ENCODE measurements at places on chromosomes 2 and 18. TPM values are rescaled to one million over a fixed set of nuclear protein-coding genes. Genes with fewer than 3 reads are reported as not detected.
A peak's percentile ranks its signal among the peaks of the same experiment; 100 is the strongest.

GRCh38 chr2:17576802-17577201 is 36.3 kb downstream of the VSNL1 start:
- no peak for DNase-seq

GRCh38 chr2:241865957-241866789 is 3.4 kb upstream of the RTP5 start:
- peak; percentile 55 for DNase-seq

- DNase-seq = no peak
Measured at GRCh38 chr2:25176138-25176537, 7.8 kb upstream of the POMC start.

GRCh38 chr2:42114091-42114490 is 55.1 kb upstream of the EML4 start:
- DNase-seq = no peak

DNA sequence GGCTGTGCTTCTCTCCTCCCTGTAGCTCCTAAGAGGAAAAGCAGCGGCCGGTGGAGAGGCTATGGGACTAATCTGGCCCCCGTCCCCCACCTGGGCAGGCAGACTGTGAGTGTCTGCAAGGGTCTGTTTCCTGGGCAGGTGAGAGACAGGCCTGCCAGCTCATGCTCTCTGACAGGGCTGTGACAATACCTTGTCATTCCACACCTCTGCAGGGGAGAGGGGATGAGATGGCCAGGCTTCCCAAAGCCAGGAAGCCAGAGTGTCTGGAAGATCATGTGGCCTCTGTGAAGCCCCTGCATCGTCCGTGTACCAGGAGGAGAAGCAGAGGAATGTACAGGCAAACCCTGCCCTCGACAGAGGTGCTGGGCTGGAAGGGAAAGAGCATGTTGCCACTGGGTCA is 142.5 kb upstream of the GATA6 start:
- no peak for DNase-seq

DNA sequence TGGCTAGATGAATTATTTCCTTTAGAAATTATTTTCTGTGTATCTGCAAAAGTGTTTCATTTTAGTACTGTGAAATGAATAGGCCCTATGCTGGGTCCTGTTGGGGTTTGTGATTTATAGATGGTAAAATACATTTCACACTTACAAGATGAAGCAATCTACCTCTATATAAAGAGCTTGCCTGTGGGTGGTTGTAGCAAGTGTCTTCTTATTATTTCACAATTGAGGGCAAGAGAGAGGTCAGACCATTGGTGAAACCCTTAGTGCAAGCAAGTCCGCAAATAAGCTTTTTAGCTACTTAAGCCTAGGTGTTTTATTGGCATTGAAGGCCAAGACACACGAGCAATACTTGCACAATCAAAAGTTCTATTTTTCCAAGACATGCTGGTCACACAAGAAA is 153.1 kb downstream of the FMNL2 start:
- no peak for DNase-seq

DNA sequence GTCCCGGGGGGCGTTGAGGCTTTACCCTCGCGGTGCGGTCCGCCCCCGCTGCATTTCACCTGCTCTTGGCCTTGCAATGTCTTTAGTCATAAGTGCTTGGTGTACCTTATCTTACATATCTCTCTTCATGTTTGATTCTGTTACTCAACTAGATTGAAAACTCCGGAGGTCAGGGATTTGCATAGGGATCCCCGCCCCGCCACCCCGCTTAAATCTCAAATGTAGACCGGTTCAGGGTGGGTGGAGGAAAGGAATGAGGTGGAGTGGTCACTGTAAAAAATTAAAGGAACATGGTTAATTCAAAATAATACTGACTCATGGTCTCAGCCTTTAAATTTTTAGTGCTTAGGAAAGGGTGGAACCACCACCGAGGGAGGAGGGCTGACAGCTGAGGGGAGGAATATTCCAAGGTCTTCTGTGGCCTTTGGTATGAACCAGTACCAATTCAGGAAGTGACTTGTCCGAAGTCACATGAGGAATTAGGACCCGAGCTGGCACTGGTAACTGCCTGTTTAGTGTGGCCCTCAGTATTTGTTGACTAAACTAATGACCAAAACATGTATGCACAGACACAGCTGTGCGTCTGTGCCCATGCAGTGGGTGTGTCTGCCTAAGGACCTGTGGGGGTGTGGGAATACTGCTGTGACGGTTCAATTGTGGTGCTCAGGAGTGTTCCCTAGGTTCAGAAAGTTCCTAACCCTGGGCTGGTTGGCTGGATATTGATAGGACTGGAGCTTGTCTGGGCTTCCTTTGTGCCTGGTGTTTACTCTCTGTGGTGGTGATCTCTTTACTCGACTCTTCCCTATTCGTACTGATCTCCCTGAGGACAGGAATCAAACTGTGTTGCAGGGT is 1.0 kb downstream of the PLEKHB2 start:
- peak; percentile 39 for DNase-seq

DNA sequence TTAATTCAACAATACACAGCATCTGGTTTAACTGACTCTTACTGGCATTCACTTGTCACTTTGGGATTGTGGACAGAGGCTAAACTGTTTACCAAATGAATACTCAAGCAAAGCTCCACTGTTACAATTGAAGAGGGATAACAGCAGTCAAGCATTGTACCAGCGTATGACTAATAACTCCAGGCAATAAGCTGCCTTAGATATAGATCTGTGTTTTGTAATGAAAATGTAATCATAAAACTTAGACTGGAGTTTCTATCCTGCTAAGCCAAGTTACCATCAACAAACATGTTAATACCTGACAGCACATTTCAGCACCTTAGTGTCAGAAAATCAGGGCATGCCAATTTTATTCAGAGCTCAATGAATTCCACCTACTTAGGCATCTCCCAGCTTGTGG is 889.5 kb downstream of the EPHA4 start:
- DNase-seq = no peak

- DNase-seq = no peak
Measured at GRCh38 chr18:1244397-1245122, 339.9 kb downstream of the ADCYAP1 start.

DNA sequence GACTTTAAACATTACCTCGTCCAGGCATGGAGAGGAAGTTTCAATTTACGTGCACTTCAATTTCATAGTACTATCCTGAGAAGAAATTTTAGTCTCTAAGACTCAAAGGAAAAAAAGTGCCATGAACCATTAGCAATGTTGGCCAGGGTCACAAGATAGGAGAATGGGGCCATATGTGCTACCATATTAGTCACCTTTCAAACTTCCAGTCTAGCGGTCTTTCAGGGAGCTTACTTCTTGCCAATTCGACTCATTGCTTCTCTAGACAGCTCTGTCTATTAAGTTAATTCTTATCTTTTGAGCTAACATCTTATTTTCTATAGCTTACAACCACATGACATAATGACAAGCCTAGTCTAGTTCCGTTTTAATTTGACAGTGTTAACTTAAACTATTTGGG is 129.1 kb downstream of the ANKRD44 start:
- DNase-seq = no peak

GRCh38 chr18:22844190-22844589 is 88.9 kb upstream of the RBBP8 start:
- DNase-seq = no peak

DNA sequence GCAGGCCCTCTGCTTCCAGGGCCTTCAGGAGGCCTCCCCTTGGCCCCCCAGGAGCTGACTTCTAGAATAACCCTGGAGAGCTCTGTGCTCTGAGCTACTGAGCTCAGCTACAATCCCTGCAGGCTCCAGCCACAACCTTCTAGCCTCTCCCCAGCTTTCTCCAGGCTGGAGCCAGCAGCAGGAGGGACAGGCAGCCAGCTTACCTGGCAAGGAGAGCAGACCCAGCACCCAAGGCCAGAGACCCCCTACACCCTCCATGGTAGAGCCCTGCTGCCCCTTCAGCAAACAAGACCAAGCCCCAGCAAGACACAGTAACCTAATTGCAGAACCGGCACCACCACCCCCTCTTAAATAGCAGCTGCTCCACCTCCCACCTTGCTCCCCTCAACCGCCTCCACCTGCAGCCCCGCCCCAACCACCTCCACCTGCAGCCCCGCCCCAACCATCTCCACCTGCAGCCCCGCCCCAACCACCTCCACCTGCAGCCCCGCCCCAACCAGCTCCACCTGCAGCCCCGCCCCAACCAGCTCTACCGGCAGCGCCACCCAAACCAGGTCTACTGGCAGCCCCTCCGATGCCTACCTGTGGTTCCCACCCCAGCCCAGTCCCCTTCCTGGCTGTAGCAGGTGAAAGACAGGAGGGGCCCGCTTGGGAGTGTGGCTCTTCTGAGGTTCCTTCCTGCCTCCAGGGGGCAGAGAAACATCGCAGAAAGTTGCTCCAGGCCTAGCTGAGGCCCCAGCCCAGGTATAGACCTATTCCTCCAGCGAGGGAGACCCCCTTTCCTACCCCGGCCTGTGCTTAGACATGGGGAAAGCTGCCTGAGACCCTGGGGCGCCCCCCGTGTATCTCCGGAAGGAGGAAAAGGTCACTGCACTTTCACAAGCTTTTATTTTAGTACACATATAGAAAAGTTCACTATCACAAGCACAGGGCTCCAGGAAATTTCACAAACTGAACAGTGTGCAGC is at the start of gene ASTL:
ASTL (minus strand) TSS at position 324 of the 967 bp plus-strand sequence; CDS start at position 258, 66 bp downstream.
- DNase-seq = peak; percentile 58

- peak; percentile 39 for DNase-seq
Measured at GRCh38 chr2:63587814-63588384, 378 bp downstream of the WDPCP start.

GRCh38 chr18:13514558-13514957 is 211.8 kb downstream of the FAM210A start:
- no peak for DNase-seq

- no peak for DNase-seq
Measured at GRCh38 chr2:51484605-51485004, 452.7 kb upstream of the NRXN1 start.

DNA sequence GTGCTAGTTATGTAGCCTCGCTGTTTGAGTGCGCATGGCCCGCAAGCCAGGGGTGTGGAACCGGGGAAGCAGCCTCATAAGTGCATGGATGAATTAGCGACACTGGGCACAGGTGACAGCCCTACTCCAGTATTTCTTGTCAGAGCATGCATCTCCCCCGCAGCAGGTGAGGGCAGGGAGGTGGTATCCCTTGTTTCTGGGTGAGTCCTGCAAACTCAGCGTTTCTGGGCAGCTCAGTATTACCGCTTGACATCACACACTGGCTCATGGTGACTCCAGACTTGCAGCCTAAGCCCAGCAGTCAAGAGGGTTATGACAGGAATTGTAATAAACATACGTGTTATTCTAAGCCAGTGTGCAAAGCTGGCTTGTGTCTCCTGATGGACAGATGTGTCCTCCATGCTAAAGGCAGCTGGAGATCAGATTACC is 2.5 kb downstream of the CABLES1 start:
- DNase-seq = no peak

DNA sequence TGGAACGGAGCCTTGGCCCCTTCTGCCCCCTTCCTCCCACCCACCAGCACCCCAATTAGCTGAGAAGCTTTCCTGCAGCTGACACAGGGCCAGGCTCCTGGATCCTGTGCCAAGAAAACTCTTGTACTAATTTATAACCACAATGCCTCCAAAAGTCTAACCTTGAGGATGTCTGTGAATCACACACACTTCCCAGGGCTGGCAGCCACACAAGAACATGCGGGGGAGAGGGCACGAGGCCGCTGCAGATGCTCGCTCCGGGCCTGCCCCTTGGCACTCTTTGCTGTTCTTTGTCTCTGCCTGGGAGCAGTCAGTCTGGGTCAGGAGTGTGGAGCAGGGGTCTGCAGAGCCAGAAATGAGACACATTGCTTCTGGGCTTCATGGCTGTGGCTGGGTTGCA is 62.7 kb upstream of the KIF5C start:
- no peak for DNase-seq

- no peak for DNase-seq
Measured at GRCh38 chr2:162265666-162266459, 22.6 kb upstream of the FAP start.

- DNase-seq = peak; percentile 85
Measured at GRCh38 chr2:96164459-96165184, 19.4 kb upstream of the DUSP2 start.

GRCh38 chr2:98504381-98505109 is 59.9 kb downstream of the INPP4A start:
- no peak for DNase-seq

DNA sequence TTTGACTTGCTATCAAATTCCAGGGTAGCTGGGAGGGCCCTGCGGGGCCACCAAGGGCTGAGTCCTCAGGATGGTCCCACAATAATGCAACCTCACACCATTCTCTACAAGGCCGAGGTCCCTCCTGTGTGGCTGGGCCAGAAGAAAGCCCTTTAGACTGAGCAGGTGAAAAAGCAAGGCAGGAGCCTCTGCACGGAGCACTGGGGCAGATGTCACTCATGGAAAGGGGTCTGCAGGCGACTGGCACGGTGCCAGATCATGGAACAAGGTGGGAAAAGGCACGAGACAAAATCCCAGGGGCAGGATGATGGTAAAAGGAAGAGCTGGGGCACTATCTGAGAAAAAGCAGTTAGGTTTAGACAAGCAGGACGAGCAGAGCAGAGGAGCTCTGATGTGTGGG is 16.1 kb downstream of the HJURP start:
- no peak for DNase-seq

DNA sequence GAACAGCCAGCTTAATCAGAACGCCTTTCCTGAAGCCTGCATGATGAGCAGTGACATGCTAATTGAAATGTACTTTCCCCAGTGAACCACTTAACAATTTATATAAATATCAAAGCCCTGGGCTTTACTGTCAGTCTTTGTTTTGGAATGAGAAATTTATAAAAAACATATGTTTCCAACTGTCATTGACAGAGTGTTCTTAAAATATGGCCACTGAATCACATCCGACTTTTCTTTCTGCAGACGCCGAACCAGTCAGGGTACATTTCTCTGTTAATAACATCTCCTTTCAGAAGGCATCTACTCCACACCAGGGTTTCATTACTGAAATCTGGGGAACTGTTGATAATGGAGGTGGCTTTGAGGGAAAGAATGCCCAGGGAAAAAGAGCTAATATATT is 343.7 kb downstream of the INSIG2 start:
- no peak for DNase-seq

GRCh38 chr2:226902041-226902966 is 66.5 kb downstream of the RHBDD1 start:
- DNase-seq = no peak

Gene SCYGR1
- not detected for total RNA-seq

Gene IAH1
- total RNA-seq = not detected

Gene LYG2
- total RNA-seq = 0.30 TPM

Gene SYT4
- total RNA-seq = not detected

Gene SEPTIN2
- 661 TPM for total RNA-seq

Gene DPYSL5
- 1.2 TPM for total RNA-seq

Gene OR6B2
- total RNA-seq = not detected

Gene TMEFF2
- total RNA-seq = 5.0 TPM

Gene PRSS56
- total RNA-seq = 0.38 TPM

Gene MLPH
- total RNA-seq = not detected

Gene SAG
- not detected for total RNA-seq
